ENCODE measurements at places on chromosomes 1 and 21.
A peak's percentile ranks its signal among the peaks of the same experiment; 100 is the strongest.

GRCh38 chr1:67464746-67465145 is 34.5 kb upstream of the SERBP1 start:
- DNase-seq: no peak

DNA sequence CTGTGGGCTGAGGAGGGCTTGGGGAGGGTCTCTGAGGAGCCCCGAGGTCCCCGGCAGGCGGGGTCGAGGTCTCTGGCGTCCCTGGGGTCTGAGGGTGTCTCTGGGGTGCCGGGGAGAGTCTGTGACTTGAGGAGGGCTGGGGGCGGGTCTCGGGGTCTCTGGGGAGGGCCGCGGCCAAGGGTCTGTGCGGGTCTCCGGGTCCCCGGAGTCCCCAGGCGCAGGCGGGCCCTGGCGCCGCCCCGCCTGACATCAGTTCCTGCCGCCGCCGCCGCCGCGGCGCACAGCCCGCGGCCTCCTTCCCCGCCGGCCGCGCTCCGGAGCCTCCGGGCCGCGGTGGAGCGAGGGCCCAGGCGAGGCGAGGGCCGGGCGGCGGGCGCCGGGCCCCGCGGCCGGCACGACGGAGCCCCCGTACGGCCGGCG is at the start of gene PLEKHM2:
PLEKHM2 (plus strand) TSS at position 279 of the 420 bp plus-strand sequence. CDS start 239 bp downstream, outside the sequence.
- DNase-seq: no peak

DNA sequence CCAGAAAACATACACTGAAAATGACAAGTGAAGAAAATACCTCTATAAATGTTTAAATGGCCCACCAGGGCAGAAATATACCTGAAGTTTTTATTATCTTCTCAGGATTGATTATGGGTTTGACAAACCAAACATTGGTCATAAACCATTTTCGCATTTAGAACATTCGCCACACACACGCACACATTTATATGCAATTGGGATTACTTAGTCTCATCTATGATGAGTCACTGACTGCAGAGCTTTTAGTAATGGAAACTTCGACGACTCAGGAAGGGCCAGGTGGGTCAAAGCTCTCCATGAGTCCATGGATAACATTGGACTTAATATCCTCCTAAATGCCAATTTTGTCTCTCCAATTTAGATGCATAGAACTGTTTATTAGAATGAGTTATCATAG is 16.9 kb downstream of the NRDC start:
- DNase-seq: no peak

- no peak for DNase-seq
Measured at GRCh38 chr1:28144203-28145135, 32.0 kb downstream of the PTAFR start.

DNA sequence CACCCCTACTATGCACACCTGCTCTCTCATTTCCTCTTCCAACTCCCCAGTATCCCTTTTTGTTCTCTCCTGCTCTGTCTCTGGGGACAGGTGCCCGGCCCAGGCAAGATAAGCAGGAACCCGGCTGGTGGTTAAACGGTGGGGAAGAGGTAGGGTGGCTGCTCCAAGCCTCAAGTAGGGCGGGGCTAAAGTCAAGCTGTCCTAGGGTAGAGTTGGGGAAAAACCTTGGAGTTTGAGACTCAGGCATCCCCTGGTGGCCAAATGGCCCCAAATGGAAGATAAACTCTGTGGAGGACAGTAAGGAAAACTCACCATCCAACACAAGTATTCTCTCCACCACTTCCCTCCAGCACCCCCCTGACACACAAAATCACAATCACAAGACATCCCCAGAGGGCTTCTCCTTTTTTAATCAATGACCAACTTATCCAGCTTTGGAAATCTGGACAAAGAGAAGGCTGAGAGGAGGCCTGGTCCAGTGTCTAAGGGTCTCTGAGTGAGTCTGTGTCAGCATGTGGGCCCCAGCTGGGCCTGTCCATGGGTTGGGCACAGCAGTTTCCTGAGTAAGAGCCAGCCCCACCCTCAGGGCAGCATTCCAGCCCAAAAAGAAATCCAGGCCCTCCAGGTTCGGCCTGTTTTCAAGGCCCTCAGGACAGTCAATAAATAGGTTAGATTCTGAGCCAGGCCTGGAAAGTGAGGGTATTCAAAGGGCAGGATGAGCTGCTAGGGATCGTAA is 9.8 kb downstream of the POMGNT1 start:
- no peak for DNase-seq

DNA sequence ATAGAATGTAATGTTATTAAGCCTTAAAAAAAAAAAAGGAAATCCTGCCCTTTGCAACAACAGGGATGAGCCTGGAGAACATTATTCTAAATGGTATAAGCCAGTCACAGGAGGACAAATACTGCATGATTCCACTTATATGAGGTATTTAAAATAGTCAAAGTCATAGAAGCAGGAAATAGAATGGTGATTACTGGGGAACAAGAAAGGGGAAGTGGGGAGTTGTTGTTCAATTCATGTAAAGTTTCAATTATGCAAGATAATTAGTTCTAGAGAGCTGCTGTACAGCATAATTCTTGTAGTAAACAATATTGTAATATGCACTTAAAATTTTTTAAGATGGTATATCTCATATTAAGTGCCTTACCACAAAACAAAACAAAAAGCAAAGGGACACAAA is 13.2 kb downstream of the FCER1A start:
- DNase-seq: no peak

DNA sequence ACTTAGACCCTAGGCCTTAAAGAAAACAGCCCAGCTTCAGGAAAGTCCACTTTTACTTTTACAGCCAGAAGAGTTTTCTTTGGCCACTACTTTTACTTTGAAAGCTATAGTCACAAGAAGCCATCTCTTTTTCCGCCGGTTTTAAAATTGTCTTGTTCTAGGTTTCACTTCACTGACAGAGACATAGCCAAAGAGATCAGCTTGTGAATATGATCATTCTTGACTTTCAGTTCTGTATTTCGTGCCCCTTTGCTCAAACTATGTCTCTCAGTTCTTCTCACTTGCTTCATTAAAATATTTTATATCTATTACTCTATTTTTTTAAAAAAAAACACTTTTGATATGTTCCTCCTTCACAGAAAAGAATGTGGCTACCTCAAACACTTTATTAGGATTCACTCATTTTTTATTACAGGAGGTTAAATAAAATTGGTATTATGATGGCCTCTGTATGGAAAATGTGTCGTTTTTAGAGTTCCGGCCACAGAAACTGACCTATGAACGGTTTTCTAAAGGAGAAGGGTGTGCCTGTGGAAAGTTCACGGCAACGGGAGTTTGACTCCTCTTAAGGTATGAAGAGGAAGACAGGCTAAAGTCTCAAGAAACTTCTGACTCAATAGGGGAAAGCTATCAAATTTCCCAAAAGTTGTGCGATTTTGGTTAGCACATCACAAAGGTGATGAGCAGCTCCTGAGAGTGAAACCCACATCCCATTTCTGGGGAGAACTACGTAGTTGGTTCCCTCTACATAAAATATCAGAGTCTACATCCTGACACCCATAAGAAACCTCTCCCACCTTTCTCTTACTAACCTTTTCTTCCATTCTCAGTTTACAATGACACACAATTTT is 1.2 kb downstream of the MCOLN2 start:
- no peak for DNase-seq

GRCh38 chr1:192376374-192376773 is 59.6 kb downstream of the RGS21 start:
- no peak for DNase-seq

DNA sequence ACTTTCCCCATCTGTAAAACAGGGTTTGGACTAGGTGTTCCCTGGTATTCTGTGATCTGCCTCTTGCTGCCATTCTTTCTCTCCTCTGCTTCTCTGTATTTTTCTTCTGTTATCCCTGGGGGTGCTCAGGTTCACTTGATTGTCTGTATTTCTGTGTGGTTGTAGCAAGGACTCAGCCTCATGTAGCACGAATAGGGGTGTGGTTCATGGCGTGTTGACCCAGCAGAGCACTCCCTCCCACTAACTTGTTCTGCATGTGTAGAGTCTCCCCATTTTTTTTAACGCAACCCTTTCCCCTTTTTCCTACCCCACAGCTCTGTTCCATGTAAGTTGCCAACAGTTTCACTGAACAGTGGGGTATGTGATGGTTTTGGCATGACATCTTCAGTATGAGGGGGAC is 1.2 kb upstream of the BNIPL start:
- no peak for DNase-seq

- no peak for DNase-seq
Measured at GRCh38 chr1:33903210-33903589, 39.3 kb downstream of the HMGB4 start.

- no peak for DNase-seq
Measured at GRCh38 chr1:107474877-107475612, 334.2 kb downstream of the NTNG1 start.

GRCh38 chr21:43924421-43925095 is 59.5 kb downstream of the AGPAT3 start:
- no peak for DNase-seq

DNA sequence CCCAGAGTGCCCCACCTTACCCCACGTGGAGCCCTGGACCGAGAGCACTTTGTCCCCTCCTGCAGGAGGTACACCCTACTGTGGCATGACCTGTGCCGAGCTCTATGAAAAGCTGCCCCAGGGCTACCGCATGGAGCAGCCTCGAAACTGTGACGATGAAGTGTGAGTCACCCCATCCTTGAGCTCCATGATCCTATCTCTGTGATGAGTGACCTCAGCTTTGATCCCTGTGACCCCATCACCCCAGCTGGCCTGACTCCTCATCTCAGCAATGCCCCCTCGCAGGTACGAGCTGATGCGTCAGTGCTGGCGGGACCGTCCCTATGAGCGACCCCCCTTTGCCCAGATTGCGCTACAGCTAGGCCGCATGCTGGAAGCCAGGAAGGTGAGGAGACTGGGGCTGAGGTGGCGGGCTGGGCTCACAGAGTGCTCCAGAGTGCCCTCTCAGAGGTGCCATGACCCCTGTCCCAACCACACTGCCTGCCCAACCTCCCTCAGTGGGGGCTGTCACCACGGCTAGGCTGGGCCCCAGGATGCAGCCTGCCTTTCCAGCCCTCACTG is 16.2 kb upstream of the MPL start:
- no peak for DNase-seq

- no peak for DNase-seq
Measured at GRCh38 chr1:92993581-92993980, 32.3 kb upstream of the DIPK1A start.

GRCh38 chr1:190138702-190139101 is 339.0 kb downstream of the BRINP3 start:
- DNase-seq: no peak

DNA sequence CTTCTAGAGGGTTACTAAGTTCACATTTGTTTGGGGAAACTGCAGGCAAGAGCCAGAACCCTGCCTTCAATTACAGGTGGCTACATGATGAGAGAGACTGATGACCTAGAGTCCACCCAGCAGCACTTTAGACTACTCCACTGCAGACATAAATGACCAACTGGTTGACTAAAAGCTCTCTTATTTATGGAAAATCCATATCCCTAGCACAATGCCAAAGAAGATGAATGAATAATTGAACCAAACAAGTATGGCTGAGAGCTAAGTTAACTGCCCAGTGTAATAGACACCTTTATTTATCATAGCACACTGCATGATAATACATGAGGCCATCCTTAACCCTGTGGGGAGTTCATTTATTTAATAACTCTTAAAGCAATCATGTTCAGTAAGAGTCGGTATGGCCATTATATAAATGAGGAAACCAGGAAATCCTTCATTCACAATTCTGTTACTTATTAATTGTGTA is 60.4 kb downstream of the IL12RB2 start:
- no peak for DNase-seq

GRCh38 chr1:50305808-50306207 is 117.4 kb downstream of the DMRTA2 start:
- no peak for DNase-seq

GRCh38 chr1:16019644-16020277 is 1.9 kb upstream of the HSPB7 start:
- no peak for DNase-seq

GRCh38 chr1:917076-917459 is 6.7 kb upstream of the SAMD11 start:
- DNase-seq: no peak

DNA sequence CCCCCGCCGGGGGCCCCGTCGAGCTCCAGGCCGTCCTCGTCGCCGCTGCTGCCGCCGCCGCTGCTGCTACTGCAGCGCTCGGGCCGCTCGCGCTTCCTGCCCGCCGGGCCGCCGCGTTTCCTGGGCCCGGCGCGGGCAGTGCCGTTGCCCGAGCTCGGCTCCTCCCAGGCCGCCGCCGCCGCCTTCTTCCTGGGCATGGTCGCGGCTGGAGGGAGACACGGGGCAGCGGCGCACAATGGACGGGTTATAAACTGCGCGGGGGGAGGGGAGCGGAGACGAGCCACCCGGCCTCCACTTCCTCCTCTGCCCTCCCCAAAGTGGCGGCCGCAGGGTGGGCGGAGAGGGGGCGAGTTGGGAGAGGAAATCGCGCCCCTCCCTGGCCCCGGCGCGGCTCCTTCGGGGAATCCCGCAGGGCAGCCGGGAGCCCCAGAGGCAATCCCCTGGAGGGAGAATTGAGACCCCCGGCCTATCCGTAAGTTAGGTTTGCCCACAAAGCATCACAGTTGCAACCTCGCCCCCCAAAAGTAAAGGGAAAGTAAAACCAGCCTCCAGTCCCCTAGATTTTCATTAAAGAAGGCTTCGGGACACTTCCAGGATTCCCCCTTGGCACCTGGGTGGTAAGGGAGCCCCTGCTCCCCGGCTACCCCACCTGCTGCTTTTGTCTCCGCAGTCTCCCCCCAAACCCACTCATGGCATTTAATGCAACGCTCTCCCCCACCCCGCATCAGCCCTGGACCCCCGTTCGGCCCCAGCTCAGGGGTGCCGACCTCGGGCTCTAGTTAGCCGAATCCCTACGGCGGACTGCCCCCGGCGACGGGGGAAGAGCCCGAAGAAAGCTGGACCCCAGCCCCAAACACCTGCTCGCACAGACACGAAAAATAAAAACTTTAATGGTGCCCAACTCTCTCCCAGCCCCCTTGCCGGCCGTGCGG is 893 bp downstream of the RCC2 start:
- DNase-seq: peak; percentile 21

DNA sequence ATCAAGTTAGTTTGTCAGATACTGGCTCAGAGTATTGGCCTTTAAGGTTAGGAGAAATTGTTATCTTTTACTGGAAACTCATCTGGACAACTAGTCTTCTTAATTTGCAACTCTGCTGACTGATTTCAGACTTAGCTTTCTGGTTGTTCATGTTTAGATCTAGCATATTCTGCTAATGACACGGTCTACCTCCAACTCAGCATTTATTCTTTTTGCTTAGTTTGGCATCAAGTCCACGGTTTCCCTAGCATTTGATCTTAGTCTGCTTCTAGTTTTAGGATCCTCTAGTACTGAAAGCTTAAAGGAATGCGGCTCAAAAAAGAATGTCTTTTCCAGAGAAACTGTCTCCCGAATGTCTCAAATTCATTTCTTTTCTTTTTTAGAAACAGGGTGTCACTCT is 75.6 kb upstream of the SLFNL1 start:
- no peak for DNase-seq

GRCh38 chr1:7127322-7128075 is 342.2 kb downstream of the CAMTA1 start:
- DNase-seq: no peak

DNA sequence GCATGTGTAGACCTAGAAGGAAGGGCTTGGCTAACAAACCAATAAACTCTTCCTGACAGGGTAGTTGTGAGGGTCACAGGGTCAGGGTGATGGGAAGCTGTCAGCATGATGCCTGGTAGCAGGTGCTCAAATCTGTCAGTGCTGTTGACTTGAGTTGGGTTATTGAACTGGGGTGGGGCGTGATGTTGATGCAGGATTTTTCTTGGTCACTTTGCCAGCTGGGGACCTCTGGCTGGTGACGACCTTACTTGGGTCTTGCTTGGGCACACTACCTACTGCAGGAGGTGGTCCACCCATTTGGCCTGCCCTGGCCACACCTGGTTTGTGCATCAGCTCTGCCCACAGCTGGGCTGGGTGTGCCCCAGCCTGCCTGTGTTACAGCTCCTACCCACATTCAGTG is 624.4 kb downstream of the PTPRU start:
- DNase-seq: no peak

- DNase-seq: no peak
Measured at GRCh38 chr1:162196387-162196786, 126.9 kb downstream of the NOS1AP start.
